GM12878 (cell line): ENCODE measurements at places on chromosomes 3 and 15. TPM values are rescaled to one million over a fixed set of nuclear protein-coding genes. Genes with fewer than 3 reads are reported as not detected.

The CCR4 gene
- 2.7 and 3.3 TPM in 2 replicates for polyA plus RNA-seq

DNA sequence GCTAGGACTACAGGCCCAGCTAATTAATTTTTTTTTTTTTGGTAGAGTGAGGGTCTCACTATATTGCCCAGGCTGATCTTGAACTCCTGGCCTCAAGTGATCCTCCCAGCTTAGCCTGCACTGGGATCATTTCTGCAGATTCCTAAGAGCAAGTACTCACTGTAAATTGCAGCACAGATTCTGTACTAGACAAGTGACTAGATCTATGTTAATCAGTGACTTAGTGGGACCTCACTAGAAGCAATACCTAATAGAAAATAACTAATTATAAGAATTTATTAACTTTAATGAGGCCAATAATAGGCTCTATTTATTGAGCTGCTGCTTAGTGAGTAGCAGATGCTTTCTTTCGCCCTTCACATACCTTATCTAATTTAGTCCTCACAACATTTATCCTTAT lies 10.6 kb upstream of the UTS2B start:
- no peak for DNase-seq
- no peak overlapping the region for H3K27ac ChIP-seq
- H3K4me1 ChIP-seq: peaks cover 3% of the 10 kb centered on the region; the same call in 1 of the 2 replicates

GRCh38 chr3:30626443-30627180 lies 20.2 kb downstream of the TGFBR2 start:
- H3K27ac ChIP-seq: no peak overlapping the region
- H3K4me1 ChIP-seq: no peaks in the 10 kb centered on the region
- H3K4me3 ChIP-seq: no peak overlapping the region
- no peaks in the 10 kb centered on the region for H3K27me3 ChIP-seq
- no peaks in the 10 kb centered on the region for H3K36me3 ChIP-seq
- no peak for DNase-seq

DNA sequence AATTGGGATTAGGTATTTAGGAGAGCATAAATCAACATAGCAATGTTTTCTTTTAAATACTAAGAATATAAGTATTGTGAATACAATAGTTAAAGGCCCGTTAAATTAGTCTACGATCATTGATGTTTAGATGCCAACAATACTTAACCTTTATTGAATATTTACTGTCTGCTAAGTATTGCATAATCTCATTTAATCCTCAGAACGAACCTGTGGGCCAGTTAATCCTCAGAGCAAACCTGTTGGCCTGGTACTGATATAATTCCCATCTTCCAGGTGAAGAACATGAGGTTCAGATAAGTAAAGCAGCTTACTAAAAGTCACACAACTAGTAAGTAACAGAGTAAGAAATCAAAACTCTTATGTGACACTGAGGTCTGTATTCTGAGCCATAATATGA lies 57.4 kb upstream of the ACKR4 start:
- peaks cover 4% of the 10 kb centered on the region; the same call in 1 of the 2 replicates for H3K4me1 ChIP-seq
- DNase-seq: no peak
- no peak overlapping the region for H3K4me3 ChIP-seq
- H3K27ac ChIP-seq: no peak overlapping the region
- H3K27me3 ChIP-seq: no peaks in the 10 kb centered on the region

DNA sequence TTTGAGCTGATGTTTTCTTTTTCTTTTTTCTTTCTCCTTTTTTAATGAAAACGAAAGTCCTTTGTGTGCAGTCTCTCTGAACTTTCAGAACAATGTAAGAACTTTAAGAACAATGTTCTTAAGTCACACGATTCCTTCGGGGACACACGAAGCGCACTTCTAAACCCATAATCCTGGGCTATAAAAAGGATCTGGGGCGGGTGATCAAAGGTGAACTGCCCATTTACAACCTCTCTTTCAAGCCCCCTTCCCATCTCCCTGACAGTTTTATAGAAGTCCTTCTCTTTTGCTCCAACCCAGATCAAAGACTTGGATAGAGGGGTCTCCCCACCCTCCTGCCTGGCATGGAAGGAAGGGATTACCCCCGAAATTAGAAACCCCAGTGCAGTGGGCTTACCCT lies 126.8 kb downstream of the BDH1 start:
- H3K27ac ChIP-seq: no peak overlapping the region
- H3K36me3 ChIP-seq: no peaks in the 10 kb centered on the region
- H3K4me1 ChIP-seq: no peaks in the 10 kb centered on the region

DNA sequence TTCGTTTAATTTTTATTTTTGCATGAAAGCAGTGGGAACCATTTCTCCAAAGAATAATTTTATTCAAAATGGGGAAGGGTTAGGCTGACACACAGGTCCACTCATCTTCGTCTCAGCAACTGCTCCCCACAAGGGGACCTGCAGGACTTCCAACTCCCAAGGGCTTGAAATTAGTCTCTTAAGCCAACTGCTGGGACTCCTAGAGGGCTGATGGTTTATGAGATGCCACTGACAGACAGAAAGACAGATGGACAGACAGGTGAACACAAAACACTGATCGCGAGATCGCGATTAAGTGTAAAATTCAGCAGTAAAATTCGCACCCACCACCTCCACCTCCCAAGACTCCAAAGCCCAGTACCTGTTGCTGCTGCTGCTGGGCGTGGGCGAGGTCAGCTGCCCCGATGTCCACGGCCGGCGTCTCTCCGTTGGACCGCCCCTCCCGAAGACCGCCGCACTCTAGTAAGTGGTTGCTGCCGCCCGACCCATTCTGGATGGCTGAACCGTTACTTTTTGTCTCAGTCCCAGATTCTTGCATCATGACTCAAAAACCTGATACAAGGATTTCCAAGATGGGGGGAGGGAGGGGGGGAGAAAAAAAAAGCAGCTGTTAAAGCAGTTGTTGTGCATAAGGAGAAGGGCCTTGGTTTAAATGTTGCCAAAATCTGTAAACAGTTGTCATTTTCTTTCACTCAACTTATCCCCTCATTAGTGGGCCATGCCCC lies 385.5 kb downstream of the FOXP1 start:
- DNase-seq: no peak
- H3K4me1 ChIP-seq: no peaks in the 10 kb centered on the region
- no peak overlapping the region for H3K27ac ChIP-seq

DNA sequence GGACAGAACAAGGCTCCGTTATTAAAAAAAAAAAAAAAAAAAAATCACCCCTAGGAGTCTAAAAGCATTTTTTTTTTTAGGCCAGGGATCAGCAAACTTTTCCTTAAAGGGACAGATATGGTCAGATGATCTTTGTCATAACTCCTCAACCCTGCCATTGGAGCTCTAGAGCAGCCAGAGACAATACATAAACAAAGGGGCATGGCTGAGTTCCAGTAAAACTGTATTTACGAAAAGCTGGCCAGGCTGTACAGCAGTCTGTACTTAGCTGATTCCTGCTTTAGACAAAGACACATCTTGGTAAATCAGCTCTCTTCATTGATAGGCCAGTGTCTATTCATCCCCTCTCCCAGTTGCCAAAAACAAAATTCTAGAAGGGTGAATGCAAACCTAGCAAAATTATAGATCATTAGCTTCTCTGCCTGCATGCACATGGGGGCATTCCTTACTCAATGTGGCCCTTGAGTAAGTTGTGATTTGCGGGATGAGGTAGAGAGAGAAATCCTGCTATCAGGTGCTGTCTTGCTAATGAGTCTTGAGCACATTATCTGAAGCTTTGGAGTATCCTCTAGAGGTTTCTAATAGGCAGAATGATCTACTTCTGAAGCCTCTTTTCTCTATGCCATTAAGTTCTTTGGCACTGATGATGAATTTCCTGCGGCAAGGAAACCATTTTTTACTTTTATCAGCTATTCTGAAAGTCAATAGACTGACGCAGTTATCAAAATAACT lies 35.2 kb downstream of the SENP8 start:
- no peak for DNase-seq
- H3K27me3 ChIP-seq: no peaks in the 10 kb centered on the region
- H3K4me3 ChIP-seq: no peak overlapping the region

The IFT80 gene
- 11.6 and 12.1 TPM in 2 replicates for polyA plus RNA-seq
